ENCODE measurements at places on chromosomes 13 and 19.

DNA sequence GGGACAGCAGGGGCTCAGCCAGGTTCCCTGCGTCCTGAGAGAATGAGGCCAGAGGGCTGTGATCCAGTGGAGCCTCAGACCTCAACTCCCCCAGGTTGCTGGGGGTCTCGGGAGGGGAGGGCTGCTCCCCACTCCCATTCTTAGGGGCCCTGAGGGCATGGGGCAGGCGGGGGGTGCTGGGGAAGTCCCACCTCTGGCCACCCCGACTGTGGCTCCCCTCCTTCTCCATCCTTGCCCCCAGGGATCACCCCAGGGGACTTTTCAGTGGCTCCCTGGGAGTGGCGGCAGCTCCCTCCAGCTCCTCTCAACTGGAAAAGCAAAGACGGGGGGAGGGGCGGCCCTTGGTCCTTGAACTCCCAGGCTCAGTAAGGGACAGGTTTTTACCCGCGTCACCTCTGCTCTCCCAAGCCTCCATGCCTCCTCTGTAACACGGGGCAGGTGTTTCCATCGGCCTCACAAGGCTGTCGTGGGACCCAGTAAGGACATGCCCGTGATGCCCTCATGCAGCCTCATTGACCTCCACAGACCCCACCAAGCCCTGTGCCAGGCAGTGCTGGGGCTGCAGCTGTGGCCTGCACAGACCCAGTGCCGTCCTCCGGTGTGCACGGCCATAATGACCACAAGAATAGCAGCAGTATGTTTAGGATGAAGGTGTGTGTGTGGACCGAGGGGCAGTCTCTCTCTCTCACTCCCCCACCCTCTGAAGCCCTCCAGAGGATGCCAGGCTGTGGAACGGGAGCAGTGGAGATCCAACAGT lies 11.6 kb upstream of the TOMM40 start:
- DNase-seq = no peak

- DNase-seq = no peak
Measured at GRCh38 chr19:801861-802497, 4.7 kb downstream of the PTBP1 start.

DNA sequence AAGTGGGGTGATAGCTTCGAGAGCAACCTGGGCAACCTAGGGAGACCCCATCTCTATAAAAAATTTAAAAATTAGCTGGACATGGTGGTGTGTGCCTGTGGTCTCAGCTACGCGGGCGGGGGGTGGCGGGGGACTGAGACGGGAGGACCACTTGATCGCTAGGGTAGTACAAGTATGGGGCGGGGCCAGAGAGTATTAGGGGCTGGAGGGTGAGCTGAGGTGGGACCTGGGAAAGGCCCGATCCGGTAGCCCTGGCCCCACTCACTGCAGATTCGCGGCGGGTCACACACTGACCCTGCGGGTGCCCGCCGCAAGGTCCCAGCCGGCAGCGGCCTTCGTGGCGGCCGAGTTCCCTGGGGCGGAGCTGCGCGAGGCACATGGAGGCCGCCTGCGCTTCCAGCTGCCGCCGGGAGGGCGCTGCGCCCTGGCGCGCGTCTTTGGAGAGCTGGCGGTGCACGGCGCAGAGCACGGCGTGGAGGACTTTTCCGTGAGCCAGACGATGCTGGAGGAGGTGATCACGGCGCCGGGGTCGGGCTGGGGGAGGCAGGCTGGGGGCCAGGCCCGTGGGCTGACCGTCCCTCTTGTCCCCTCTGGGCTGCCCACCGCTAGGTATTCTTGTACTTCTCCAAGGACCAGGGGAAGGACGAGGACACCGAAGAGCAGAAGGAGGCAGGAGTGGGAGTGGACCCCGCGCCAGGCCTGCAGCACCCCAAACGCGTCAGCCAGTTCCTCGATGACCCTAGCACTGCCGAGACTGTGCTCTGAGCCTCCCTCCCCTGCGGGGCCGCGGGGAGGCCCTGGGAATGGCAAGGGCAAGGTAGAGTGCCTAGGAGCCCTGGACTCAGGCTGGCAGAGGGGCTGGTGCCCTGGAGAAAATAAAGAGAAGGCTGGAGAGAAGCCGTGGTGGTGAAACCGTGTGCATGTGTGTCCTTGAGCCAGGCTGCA lies 2.0 kb upstream of the ARHGAP45 start:
- DNase-seq = no peak

DNA sequence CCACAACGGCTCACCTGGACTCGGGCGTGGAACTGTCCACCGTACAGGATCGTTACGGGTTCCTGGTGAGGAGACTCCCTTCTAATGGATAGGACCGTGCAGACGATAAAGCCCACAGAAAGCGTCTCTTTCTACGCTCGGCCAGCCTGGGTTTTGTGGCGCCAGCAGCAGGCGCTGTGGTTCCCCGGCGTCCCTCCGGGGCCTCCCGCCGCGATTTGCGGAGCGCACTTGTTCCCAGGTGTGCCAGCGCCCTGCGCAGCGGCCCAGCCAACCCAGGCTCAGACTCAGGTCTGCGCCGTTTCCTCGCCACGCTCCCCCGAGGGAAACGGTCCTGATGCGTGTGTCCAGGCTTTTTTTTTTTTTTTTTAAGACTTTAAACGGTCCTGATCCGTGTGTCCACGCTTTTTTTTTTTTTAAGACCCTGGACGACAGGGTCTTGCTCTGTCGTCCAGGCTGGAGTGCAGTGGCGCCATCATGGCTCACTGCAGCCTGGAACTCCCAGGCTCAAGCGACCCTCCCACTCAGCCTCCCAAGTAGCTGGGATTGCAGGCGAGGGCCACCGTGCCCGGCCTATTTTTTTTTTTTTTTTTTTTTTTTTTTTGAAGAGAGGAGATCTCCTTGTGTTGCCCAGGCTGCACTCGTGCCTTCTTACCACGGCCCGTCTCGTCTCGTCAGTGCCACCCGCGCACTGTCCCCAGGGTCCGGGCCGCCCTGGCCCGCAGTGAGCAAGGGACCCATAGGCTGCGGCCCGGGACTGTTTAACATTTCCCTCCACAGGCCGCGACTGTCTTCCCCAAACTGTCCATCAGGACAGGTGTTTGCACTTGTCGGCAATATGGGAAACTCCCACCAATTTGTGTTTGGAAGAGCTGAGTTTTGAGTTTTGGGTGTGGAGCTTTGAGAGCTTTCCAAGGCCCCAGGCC lies 23.8 kb downstream of the GJA3 start:
- DNase-seq = no peak

GRCh38 chr13:76762721-76763120 lies 123.5 kb downstream of the KCTD12 start:
- DNase-seq = no peak

GRCh38 chr19:364496-365287 lies 20.1 kb upstream of the MIER2 start:
- no peak for DNase-seq
